ENCODE measurements at places on chromosomes 1 and 21.

DNA sequence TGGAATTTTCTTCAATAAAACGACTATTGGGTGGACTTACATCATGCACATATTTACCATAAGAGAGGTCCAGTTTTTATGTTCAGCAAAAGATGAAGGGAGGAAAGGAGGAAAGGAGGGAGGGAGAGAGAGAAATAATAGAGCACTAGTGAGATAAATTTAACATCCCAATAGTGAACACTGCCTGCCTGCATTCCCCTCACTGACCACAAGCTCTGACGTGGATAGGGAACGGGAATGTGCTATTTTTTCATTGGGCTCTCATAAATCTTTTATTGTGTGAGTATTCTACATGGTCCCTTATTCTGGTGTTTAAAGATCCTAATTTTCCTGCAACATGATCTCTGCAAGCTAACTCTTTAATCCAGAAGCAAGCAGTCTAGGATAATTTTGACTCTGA is 82.1 kb downstream of the TTC3 start:
- DNase-seq: no peak

DNA sequence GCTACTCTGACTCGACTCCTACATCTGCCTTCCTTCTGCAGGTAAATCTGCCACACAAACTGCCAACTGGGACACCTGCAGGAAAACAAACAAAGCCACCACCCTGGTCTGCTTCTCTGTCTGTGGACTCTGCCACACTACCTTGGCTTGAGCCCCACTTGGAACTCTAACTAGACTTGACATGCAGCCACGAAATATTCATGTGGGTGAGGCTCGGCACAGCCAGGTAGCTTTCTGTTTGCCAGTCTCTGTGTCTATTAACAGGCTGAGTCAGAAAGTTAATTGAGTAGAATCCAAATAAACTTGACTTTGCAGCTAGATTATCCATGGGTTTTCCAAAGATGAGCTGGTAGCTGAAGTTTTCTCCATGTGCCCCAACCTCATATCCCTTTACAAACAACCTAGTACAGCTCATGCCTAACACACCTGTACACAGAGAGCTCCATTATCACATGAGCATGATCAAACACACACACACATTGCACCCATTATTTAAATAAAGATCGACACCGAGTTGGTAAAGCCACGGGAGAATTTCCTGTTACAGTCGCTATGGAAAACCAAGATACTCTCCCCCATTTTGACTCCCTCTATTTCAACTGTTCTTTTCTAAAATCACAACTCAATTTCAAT is 808 bp downstream of the C1orf116 start:
- DNase-seq: no peak

DNA sequence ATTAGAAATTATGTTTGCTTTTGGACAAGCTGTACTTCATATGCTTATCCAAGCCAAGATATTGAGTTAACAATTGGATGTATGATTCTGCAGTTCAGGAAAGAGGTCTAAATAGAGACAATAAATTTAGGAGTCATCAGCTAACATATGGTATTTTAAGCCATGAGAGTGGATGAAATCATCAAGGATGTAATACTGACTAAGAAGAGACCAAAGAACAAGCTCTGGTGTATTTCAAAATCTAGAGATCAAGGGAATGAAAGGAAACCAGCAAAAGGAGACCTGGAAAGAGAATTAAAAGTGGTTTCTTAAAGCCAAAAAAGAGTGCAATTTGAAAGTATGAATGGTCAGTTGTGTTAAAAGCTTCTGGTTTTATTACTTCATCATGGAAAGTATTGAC is 183.6 kb upstream of the BEND5 start:
- DNase-seq: no peak

- no peak for DNase-seq
These were observed 8.3 kb upstream of the RUNX1 start for GRCh38 chr21:35057428-35057827.

- no peak for DNase-seq
These were observed 98.6 kb downstream of the NAV1 start for GRCh38 chr1:201637282-201638079.

- DNase-seq: no peak
These were observed 6.1 kb downstream of the PRXL2B start for GRCh38 chr1:2592672-2593071.

- no peak for DNase-seq
These were observed 10.0 kb downstream of the DRAXIN start for GRCh38 chr1:11701551-11701961.

DNA sequence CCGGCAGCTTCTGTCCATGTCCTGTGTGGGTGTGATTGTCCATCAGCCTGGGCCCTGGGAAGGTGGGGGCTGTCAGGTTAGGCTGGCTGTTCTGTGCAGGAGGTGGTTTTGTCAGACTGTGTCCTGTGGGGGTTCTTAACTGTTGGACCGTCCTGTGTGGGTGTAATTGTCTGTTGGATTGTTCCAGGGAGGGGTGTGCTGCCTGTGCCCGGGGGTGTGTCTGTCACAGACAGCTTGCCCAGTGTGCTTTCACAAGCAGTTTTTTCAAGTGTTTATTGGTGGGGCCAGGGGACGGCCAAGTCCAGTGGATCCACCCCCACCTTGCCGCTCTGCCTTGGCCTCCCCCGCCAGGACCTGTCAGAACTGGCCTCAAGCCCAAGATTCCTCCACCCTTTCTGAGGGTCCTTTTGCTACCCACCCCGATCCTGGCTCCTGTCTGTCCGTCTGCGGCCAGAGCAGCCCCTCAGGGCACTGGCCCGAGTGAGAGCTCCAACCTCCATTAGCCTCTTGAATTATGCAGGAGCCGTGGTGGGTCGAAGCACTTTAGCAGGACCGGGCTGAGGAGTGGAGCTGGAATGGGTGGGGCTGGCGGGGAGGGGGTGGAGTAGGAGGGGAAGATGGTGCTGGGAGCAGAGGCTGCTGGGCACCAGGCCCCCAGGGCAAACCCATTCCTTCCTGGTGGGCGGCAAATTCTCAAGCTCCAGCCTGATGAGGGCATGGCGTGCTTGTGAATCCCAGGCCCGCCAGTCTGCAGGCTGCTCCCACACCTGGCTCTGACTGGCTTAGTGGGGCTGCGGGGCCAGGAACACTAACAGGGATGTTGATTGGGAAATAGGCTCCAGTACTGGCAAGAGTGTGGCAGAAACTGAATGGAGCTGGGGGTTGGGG is 47.2 kb downstream of the PTPRF start:
- no peak for DNase-seq

GRCh38 chr1:219339466-219339865 is 165.8 kb downstream of the LYPLAL1 start:
- no peak for DNase-seq

GRCh38 chr1:204254031-204254661 is 40.4 kb upstream of the GOLT1A start:
- DNase-seq: no peak

GRCh38 chr1:970242-970972 is 4.1 kb downstream of the PLEKHN1 start:
- no peak for DNase-seq

GRCh38 chr1:232979558-232979957 is 29.1 kb downstream of the NTPCR start:
- DNase-seq: no peak

GRCh38 chr1:116567790-116568661 is 2.8 kb downstream of the CD58 start:
- no peak for DNase-seq

GRCh38 chr21:10521091-10521598 is at the start of gene TPTE:
Gene TPTE (plus strand): TSS chr21:10521583. CDS start chr21:10538724, 17,141 bp downstream.
- no peak for DNase-seq

GRCh38 chr1:173330149-173330951 is 123.2 kb upstream of the TNFSF4 start:
- no peak for DNase-seq

Data from NCI-H1436 (cell line).